ENCODE measurements at places on chromosomes 12 and 14.
A peak's percentile ranks its signal among the peaks of the same experiment; 100 is the strongest.

- no peak for DNase-seq
Measured at GRCh38 chr12:66978802-66979201, 290.4 kb upstream of the CAND1 start.

DNA sequence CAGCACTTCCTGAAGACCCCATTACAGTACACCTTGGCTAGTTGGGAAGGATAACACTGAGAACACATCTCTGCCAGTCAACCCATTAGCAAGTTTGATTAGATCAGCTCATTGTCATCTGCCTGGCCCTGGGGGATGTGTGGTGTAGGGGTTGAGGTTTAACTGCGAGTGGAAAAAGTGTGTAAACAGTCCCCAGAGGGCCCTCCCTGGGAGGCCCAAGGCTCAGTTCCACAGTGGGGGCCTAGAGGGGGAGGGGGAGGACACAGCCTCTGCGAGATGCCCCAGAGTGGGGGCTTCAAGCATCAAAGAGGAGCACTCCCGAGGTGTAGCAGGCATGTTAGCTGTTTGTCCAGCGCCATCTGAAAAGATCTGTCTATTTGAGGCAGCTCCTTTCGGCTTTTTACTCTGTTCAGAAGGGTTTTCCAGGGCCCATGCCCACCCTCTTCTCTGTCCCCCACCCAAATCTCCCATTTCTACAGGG is 344 bp downstream of the LPAR5 start:
- DNase-seq, result no peak

DNA sequence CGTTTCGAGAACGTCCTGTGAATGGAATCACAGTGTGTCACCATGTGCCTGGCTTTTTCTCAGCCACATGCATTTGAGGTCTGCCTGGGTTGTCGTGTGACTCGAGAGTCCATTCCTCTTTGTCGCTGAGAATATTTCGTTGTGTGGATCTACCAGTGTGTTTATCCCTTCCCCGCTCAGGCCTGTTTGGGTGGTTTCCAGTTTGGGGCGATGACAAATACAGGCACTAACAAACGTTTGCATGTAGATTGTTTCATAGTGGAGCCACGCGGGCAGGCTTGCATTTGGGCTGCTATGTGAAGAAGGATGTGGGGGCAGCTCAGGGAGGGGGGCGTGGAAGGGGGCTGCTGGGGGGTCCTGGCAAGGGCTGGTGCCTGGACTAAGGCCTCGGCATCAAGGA is 14.1 kb downstream of the RIN3 start:
- DNase-seq, result no peak

DNA sequence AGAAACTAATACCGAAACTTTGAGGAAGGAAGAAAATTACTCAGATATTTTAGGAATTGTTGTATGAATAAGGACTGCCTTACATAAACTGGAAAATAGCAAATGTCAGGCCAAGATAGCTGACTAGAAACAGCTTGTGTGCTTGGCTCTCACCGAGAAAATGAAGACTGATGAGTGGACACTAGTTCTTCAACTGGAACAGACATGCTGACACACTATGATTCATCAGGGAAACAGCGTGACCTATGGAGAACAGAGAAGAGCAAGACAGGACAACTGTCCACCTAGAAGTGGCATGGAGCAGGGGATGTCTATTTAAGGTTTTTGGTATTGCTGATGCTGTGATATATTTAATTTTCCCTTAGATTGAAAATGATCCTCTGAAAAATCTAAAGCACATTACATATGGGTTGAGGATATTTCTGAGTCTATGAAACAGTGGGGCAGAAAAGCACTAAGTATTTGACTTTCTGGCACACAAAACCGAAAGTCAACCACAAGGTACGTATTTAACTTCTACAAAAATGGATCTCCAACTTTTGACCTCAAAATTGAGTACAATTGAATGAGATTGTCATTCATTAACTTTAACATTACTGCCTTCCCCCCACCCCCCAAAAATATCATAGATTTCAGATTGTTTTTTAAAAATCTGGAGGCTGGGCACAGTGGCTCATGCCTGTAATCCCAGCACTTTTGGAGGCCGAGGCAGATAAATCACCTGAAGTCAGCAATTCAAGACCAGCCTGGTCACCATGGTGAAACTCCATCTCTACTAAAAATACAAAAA is 863.2 kb downstream of the LRFN5 start:
- no peak for DNase-seq

- DNase-seq, result peak; percentile 93
Measured at GRCh38 chr12:59699421-59700152, 103.8 kb downstream of the SLC16A7 start.

- DNase-seq, result peak; percentile 87
Measured at GRCh38 chr12:110546339-110546738, 36.8 kb downstream of the PPTC7 start.

DNA sequence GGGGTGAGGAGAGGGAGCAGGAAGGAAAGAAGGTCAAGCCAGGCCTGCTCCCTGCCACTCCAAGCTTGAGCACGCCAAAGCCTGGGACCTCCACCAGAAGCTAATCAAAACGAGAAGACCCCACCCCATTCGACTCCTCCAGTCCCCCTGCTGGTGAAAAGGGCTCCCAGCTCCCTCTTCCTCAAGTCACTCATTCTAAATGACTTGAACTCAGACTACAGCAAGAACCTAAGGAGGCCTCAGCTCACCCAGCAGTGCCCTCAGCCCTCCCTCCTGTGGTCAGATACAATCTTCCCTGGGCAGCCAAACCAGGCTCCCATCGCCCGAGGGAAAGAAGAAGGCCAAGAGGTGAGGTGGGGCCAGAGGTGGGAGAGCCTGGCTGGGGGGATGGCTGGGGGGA is 17.4 kb downstream of the HDAC7 start:
- DNase-seq, result no peak

DNA sequence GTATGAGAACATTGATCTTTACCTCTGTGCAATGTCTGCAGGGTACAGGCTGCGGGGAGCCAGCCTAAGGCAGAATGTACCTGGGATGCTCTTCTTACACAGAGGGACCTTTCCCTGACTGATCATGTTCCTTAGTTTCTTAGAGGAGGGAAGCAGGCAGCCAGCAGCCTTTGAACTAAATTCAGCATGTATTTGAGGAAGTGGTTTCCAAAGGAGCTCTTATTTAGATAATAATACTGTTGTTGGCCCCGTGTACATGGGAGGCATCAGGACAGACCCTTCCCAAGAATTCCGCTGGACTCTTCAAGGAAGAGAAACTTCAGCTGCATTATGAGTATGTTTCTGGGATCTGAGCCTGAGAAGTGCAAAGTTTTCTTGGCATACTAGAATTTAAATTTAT is 98.8 kb downstream of the CCDC92 start:
- DNase-seq, result no peak

DNA sequence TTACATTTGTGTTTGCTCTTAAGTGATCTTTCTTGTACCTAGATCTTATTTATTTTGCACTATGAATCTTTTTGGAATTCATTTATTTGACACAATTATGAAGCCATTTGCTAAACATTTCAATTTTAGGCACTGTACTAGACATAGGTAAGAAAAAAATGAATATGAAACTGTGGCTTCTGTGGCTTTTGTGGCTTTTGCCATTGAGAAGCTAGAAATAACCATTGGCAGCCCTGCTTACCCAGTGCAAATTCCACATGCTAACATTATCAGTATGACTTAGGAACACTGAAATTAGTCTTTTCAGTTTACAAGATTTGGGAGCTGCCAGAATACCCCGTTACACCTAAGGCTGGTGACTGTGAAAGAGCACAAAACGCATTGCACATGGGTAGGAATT is 60.1 kb downstream of the FSCB start:
- DNase-seq, result no peak

DNA sequence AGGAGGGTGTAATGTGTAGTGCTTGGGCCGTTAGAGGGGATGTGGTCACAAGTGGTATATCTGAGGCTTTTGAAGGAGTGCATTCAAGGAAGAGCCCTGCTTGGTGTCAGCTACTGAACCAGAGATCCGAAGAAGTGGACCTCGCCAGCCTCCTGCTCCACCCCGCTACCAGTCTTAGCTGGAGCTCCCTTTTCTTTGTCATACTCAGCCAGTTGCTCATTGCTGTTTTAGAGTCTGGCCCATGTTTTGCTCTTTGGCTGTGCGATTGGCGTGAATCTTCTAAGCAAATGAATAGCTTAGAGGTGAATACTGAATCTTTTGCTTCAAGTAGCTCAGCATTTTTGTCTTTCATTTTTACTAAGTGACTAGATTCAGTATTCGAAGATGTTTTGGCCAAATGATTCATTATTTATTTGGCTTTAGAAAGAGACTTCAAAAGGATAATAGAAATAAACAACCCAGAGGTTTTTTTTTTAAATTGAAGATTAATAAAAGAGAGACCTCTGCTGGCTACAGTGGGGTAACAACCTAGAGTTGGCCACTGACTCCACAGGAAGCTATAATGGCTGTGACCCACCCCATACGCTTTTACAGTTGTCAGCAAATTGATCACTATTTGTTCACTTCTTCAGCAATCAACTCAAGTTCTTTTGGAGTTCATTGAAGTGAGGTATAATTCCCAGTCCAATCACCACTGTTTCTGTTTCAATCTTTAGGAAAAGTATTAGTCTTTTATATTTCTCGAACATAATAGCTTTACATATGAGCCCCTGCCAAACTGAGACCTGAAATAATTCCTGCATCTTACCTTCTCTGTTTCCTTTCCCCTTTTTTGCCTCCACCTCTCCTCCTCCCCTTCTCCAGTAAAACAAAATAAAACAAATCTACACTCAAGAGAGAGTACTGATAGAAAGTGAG is 19.9 kb downstream of the CDKN1B start:
- DNase-seq, result no peak

DNA sequence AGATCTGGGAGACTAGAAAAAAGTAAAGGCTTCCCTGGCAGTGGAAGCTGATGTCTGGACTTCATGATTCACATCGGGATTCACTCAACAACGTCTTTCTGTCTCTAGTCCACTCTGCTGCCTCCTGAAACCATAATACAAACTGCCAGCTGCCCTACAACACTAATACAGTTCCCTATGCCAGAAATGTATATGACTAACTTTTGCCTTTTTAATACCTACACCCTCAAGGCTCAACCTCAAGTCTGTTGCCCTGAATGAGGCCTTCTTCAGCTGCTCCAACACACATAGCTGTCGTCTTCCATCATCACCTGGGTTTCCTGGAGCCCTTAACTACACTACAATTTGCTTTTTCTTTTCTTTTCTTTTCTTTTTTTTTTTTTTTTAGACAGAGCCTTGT is 182.7 kb upstream of the BCL2L14 start:
- no peak for DNase-seq

- DNase-seq, result no peak
Measured at GRCh38 chr14:87990682-87991081, 2.3 kb downstream of the GALC start.

GRCh38 chr14:25472700-25473099 is 422.8 kb upstream of the STXBP6 start:
- DNase-seq, result no peak

DNA sequence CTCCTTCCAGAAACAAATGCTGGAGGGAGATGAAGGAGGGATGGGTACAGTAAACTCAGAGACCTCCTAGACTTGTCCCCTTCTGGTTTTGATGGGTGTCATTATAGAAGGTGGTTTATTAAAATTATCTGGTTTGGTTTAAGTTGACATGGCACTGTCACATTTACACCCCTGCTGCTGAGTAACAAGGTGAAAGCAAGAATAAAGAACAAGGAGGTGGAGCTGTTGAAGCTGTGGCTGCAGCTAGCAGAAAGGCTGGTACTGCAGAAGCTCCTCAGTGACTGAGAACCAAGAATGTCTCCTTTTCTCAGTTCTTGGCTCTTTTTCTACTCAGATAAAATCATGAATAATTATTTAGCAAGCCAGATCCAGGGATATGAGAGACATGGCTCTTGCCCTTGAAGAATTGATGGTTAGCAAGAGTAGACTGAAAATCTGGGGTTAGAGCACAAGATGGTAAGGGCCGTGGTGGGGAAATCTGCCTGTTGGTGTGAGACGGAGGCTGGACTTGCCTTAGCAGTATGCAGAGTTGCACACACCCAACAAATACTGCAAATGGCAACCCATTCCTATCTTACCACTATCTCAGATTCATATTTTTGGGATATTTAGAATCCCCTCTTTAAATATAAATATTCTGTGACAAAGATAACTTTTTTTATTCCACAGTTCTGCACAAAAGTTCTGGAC is at the start of gene GZMH:
Gene GZMH, minus strand, starts transcription at position 31 of the 690 bp plus-strand sequence. CDS start 72 bp downstream, outside the sequence.
- DNase-seq, result no peak

GRCh38 chr12:32419520-32419960 is 20.2 kb downstream of the FGD4 start:
- no peak for DNase-seq

All from fibroblast of skin of left biceps (primary cell).